ENCODE measurements at places on chromosomes 6 and 20.

- no peak for DNase-seq
Observed at GRCh38 chr6:157388924-157389323, 7.9 kb downstream of the ZDHHC14 start.

DNA sequence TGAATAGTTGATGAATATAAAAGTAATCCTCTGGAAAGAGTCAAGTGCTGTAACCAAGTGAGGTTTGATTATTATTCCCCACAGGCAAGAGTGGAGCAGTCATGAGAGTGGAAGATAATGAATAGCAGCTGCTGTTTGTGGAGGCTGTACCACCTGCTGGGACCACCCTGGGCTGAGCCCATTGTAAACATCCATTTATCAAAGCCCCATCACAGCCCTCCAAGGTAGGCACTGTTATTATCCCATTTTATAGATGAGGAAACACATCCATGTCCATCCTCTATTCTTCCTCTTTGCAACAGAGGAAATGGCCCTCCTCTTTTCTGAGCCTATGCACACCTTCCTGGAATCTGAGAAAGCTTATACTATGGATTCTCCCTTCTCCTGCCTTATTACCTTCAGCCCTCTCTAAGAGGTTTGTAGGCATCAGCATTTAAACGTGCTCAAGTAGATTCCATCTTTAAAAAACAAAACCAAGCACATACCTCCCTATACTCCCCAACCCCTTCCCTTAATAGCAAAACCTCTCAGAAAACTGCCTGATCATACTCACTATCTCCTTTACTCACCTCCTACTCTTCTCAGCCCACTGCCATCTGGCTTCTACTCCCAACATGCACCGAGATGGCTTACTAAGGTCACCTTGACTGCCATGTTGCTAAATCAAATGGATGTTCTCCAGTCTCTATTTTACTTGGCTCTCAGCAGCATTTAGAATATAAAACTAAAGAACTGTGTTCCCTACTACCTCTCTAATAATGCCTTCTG, 37.1 kb downstream of the CDH22 start:
- no peak for DNase-seq

GRCh38 chr6:14747881-14748520, 497.9 kb upstream of the JARID2 start:
- no peak for DNase-seq

GRCh38 chr6:151885234-151885633, 77.8 kb downstream of the ESR1 start:
- DNase-seq, result no peak

DNA sequence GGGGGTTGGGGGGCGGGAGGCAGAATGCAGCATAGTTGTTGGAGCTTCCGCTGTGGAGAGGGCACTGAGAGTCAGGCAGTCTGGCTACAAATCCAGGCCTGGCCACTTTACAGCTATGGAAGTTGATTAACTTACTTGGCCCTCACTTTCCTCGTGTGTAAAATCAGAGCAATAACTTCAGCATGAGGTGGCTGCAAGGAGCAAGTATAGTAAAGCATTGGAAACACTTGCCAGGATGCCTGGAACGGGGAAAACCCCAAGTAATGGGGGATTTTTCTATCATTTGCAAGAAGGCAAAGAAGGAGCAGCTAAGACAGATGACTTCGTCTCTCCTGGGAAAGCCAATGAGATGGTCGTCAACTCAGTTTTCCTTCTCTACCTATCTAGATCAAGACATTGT, 35.8 kb downstream of the AGPAT4 start:
- no peak for DNase-seq

DNA sequence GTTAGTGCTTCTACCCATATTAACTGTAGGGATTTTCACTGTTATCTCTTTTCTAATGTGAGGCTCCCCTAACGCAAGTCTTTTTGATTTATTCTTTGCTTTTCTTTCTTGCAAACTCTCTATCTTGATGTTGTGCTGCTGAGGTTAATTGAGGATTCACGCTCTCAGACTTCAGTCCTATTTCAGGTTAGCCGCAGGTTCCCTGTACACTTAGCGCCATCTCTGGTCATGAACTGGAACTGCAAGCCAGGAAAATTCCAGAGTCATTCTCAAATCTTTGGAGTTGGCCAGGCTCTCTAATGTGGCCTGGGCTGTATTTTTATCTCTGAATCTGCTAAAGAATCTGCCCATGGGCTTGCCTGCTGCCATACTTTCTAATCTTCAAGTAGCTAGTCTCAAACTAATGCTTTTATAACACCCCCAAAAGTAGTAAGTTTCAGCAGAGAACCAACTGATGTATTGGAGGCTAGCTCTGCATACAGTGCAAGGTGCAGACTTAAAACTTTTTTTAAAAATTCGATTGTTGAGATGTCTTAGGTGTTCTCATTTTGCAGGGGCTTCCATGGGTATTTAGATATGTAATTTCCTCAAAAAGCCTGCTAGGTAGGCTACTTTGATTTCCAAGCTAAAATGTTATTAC, 91.1 kb upstream of the OPRM1 start:
- DNase-seq, result no peak

- no peak for DNase-seq
Observed at GRCh38 chr6:72522735-72523141, 99.1 kb upstream of the KCNQ5 start.

GRCh38 chr6:13413466-13413862, 73.9 kb downstream of the GFOD1 start:
- no peak for DNase-seq

DNA sequence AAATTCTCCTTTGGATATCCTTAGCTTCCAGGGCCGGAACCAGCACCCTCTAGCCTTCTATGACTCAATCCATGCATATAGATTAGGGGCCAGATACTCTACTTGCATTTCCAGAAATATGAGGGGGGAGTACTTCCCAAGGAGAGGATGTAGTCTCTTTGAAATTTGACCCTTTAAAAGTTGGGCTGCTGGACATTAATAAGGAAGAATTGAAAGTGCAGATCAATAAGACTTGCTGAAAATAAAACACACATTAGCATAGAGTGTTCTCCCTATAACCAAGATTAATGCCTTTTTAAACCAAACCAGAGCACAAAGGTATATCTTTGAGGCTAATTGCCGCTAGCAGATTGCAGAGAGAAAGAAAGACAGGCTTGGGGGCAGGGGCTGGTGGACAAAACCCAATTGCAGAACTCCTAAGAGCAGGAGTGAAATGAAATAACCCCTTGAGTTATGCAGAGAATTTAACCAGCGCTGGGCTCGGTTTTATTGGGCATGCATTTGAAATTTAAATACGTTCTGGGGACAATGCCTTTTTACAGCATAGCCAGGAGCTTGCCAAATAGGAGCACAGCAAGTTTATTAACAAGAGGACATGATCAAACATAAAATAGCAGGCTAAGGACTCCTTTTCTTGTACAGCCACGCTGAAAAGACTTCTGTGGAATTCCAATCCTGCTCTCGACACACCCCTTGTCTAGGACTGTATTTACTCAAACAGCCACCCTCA, 108.2 kb upstream of the SALL4 start:
- DNase-seq, result no peak

GRCh38 chr6:165308926-165309731, at the start of gene C6orf118:
TSS of gene C6orf118 (minus strand) at chr6:165309605. CDS start at chr6:165309586, 19 bp downstream.
- DNase-seq, result no peak

DNA sequence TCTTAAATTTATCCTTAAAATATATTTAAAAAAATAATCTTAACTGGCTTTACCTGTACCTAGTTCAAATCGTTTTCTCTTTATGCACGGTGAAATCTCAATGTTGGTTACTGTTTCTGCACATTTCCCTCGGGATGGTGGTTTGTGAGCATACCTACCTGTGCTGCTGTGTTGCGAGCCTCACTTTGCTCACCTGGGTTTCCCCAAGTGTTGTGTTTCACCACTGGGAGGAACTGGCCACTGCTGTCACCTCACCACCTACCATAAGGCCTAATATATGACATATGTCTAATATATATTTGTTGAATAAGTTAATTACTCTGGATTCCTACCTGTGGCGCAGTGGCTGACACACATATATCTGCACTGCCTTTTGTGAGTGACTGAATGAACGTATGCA, 493.5 kb upstream of the FLRT3 start:
- no peak for DNase-seq

- no peak for DNase-seq
Observed at GRCh38 chr20:38131588-38132121, 33.4 kb downstream of the TGM2 start.

DNA sequence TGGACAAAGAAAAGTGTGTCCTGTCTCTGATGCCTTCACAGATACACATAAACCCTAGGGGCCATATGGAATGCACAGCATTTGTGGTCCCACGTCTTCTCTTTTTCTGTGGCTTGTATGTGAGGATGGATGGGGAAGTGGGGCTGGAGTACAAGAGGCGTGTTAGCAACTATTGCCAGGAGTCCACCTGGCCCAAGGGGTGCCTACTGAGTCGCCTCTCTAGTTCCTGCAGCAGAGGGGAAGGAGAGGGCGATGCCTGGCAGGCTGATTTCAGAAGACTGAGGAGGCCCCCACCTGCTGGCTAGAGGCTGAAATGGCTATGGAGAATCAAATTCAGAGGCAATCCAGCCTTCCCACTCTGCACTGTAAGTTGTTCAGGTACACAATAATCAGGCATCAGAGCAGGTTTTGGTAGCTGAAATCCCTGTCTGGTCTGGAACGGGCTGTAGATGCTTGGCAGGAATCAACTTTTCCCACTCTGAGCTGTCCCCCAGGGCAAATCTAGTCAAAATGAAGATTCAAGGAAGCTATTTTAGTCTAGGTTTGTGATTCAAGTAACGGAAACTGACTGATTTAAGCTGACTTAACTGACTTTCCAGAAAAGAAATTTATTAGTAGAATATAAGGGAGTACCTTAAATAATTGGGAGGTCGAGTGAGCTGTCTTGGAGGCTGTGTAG, 14.9 kb upstream of the PPARD start:
- DNase-seq, result peak; percentile 71

- peak; percentile 20 for DNase-seq
Observed at GRCh38 chr20:44745598-44746366, at the start of gene KCNK15. TSS of gene KCNK15 (plus strand) at chr20:44745865. CDS start at chr20:44745911, 46 bp downstream.

DNA sequence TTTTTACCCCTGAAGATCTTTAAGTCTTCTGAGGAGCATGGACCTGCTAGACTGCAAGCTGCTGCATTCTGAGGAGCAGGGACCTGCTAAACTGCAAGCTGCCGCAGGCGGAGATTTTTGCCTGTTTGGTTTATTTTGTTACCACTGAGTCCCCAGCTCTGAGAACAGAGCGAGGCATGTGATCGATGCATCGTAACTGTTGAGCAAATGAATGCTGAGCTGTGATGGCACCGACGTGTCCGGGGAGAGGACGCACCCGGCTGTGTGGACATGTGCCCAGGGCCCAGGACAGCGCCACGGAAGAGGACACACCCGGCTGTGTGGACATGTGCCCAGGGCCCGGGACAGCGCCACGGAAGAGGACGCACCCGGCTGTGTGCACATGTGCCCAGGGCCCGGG, 24.2 kb downstream of the DNAJC5 start:
- DNase-seq, result no peak

DNA sequence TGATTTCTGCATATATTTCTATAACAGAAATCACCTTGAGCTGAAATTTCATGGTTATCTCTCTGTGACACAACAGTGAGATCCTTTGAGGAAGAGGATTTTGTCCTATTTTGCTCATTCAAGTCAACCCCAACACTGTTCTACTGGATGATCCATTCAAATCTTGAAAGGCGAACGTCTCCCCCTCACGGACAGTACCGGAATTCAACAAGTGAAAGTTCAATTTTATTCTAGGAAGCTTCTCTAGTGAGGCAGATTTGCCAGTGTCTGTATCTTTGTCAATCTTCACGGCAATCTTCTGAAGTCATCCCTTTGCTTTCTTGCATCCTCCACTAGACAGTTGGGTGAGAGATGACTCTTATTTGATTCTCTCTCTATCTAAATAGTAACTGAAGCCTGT, 91.7 kb upstream of the PDE7B start:
- no peak for DNase-seq

DNA sequence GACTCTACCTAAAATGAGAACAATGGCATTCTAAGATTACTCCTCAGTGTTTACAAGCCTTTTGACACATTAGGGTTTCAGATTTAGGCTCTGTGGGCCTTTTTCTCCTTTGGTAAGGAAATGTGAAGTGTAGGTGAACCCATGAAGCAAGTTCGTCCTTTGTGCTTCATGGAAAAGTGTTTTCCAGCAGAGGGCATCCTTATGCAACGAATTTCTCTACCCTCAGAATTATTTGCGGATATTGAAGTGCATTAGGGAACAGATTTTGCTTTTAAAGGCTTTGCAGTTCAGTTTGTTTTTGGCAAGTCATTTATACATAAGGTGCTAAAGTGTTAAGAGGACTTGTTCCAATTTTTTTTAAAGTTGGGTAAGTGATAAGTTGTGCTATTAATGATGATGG, 55.7 kb upstream of the FERMT1 start:
- no peak for DNase-seq

- no peak for DNase-seq
Observed at GRCh38 chr6:130466052-130466747, 100.4 kb downstream of the TMEM200A start.

DNA sequence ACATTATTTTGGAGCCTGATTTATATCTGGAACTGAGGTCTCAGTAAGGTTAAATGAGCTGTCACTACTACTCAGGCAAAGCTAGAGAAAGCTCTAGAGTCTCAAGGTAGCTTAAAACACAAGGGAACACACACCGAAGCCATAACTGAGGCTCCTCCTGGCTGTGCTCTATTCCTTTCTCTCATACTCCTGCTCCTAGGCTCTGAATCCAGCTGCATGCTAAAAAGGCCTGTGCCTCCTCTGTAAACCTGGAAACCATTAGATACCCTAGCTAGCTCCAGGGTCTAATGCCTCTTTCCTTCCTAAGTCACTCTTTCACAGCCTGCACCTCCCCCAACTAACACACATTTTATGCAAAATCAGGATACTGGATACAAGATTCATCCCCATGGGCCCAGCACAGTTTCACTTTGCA, 17.1 kb downstream of the RIPOR2 start:
- no peak for DNase-seq

- no peak for DNase-seq
Observed at GRCh38 chr20:40512591-40512990, 176.4 kb downstream of the MAFB start.

DNA sequence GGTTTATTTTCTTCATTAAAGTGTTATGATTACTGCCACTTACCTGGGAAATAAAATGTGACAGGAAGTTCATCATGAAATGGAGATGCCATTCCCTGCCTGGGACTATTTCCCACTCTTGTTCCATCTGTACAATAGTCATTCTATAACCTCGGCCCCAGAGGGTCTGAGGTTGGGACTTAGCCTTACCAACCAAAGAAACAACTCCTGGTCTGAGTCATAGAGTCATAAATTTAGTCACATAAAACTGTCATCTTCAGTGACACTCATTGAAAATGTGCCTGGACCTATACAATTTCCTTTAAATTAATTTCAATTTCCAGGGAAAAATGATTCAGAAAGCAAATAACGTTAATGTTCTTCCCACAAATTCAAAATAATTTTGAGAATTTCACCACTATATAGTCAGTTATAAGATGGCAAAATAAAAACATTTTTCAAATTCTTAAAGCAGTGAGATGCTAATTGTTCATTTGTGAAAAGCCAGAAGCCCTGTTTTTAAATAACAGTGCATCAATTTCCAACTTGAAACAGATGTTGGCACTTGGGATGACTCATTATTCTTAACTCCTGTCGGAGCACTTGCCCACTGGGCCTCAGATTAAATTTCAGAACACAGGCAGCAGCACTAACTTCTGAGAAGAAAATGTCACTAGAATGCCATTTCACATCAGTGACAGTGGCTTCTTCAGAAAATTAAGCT, 201.2 kb upstream of the SMLR1 start:
- no peak for DNase-seq

All from central memory CD4-positive, alpha-beta T cell (primary cell).